ENCODE measurements at places on chromosomes 5 and 9. TPM values are rescaled to one million over a fixed set of nuclear protein-coding genes. Genes with fewer than 3 reads are reported as not detected.

The C9orf50 gene
- not detected for total RNA-seq

The FCN2 gene
- not detected for total RNA-seq

The LCN9 gene
- total RNA-seq: not detected

The HABP4 gene
- total RNA-seq: 15.3 TPM

The CCNI2 gene
- total RNA-seq: 0.10 TPM

The NR4A3 gene
- 39.3 TPM for total RNA-seq

Data from ovary (tissue), 10 donors.